ENCODE measurements at places on chromosomes 2 and 18.

- DNase-seq = no peak
Measured at GRCh38 chr2:190409616-190410015, 1.5 kb downstream of the MFSD6 start.

GRCh38 chr18:9838144-9838877, 47.5 kb upstream of the TXNDC2 start:
- no peak for DNase-seq

GRCh38 chr18:24014986-24015638, 558 bp downstream of the TTC39C start:
- DNase-seq = peak; percentile 46

GRCh38 chr2:129929321-129930290, 49.9 kb upstream of the RAB6C start:
- no peak for DNase-seq

GRCh38 chr2:19711470-19712372, 190.1 kb downstream of the TTC32 start:
- DNase-seq = no peak

- DNase-seq = no peak
Measured at GRCh38 chr2:209901172-209901571, 101.3 kb upstream of the RPE start.

GRCh38 chr2:236749346-236749745, 179.7 kb downstream of the ACKR3 start:
- DNase-seq = peak; percentile 55

GRCh38 chr2:178731300-178731699, 75.9 kb downstream of the TTN start:
- DNase-seq = no peak

GRCh38 chr2:55919574-55919973, 4.0 kb downstream of the EFEMP1 start:
- no peak for DNase-seq

DNA sequence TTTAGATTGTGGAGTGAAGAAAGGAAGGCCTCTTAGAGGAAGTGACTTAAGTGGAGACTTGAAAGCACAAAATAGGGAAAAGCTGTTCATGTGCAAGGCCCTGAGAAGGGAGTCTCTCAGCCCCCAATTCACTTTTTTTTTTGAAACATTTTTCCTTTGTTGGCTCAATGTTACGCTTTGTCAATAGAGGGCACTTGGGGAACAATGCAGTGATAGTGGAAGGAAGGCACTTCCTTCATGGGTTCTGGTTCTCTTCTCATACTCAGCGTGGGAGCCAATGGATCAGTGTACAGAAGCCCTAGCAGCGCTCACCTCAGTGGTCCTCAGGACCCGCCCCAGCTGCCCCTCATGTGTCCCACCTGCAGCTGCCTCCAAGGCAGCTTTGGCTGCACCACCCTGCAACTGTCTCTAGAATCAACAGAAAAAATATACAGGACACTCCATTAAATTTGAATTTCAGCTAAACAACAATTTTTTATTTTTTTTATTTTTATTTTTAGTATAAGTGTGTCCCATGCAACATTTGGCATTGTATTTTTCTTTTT, 8.6 kb upstream of the C2orf42 start:
- no peak for DNase-seq

GRCh38 chr2:170456914-170457313, 258.2 kb upstream of the SP5 start:
- DNase-seq = no peak

DNA sequence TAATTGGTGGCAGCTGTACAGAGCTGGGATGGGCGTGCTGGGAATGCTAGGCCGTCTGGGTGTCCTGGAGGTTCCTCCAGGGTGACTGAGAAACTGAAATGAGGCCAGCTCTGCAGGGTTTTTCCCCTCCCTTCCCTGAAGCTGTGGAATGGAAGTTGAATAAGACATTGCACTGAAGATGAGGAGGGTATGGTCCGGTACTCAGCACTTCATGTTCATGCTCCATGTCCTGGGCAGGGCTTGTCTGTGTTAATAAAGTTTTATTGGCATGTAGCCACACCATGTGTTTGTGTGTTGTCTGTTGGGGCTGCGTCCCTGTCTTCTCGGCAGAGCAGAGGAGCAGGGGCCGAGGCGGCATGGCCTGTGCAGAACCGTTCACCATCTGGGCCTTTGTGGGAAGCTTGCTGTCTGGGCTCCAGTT, 154.0 kb downstream of the LDLRAD4 start:
- no peak for DNase-seq

DNA sequence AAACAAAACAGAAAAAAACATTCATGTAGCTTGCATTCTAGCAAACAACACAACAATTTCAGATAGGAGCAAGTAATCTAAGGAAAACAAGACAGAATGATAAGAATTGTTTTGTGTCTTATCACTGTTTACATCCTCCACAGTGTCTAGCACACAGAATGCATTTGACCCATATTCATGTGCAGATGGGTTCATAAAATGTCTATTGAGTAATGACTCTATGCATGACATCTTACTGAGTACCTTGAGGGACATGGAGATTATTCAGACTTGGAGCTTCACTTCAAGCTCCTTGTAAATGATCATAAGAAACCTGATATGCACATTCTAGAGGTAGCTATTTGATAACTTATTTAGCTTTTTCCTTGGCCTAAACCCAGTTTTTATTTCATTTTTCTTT, 69.0 kb downstream of the DTNA start:
- no peak for DNase-seq
